Right forelimb (tissue), 1 donor: ENCODE measurements at places on chromosomes 4 and X.

GRCh38 chr4:74682567-74683359 lies 111.6 kb downstream of the BTC start:
- DNase-seq: no peak

GRCh38 chr4:144687466-144687865 lies 41.5 kb downstream of the HHIP start:
- DNase-seq: no peak

GRCh38 chrX:133913658-133914388 lies 71.6 kb downstream of the GPC3 start:
- no peak for DNase-seq

GRCh38 chr4:154953691-154954090 lies 172.6 kb downstream of the RBM46 start:
- no peak for DNase-seq

DNA sequence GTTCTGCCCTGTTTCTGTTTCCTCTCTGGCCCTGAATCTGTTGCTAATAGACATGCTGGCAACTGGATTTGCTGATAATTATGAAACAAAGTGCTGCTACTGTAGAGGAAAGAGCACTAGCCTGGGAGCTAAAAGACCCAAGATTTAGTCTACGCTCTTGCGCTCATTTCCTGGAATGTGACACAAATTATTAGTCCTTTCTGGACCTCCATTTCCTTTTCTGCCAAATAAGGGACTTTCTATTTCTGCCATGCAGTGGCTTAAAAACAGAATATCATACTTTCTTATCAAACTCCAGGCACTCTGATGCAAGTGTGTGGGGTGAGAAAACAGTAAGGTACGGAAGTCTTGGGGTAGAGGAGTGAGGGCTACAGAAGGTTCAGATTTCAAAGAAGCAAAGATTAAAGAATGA lies 48.3 kb upstream of the GPR174 start:
- no peak for DNase-seq

DNA sequence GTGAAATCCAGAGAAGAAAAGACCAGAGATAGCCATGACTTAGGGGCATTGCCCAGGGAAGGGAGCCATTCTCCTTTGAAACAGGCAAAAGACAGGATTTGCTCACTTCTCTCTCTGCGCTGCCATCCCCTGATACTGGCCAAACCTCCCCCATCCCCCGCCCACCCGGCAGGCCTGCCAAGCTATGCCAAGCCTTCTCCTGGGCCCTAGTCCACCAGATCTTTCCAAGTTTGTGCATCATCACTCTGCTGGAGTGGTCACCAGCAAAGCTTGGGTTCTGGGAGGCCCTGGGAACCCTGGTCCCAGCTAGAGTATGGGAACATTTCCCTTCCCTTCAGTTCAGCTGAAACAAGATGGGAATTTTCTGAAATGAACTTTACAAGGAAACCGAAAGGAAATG lies 18.4 kb downstream of the EFNB1 start:
- DNase-seq: no peak

GRCh38 chr4:166169111-166169510 lies 296.1 kb downstream of the TLL1 start:
- DNase-seq: no peak

GRCh38 chr4:26670903-26671537 lies 87.1 kb downstream of the TBC1D19 start:
- no peak for DNase-seq

- no peak for DNase-seq
These were observed 36.5 kb downstream of the ACOX3 start for GRCh38 chr4:8403976-8404375.

- no peak for DNase-seq
These were observed 122.4 kb upstream of the ACSL4 start for GRCh38 chrX:109855501-109855900.

- no peak for DNase-seq
These were observed 596.4 kb downstream of the PCDH18 start for GRCh38 chr4:136935871-136936270.

- DNase-seq: no peak
These were observed 40.0 kb upstream of the ARSJ start for GRCh38 chr4:114019276-114019968.

DNA sequence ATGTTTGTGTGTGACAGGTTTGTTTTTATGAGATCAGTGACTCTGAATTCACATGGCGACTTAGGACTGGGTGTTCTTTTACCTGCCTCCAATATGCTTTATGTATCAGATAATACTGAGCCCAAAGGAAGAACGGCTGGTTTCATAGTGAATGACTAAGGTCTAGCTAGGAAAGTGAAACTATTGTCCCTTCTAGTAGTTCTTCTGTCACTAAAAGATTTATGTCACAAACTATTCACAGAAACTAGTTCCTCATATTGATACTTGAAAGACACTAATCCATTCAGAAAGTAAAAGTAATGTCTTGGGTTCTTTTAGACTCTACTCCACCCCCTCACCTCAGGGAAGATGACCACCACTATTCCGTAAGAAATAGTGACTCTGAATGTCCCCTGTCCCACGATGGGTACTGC lies 81.7 kb downstream of the EGF start:
- no peak for DNase-seq

DNA sequence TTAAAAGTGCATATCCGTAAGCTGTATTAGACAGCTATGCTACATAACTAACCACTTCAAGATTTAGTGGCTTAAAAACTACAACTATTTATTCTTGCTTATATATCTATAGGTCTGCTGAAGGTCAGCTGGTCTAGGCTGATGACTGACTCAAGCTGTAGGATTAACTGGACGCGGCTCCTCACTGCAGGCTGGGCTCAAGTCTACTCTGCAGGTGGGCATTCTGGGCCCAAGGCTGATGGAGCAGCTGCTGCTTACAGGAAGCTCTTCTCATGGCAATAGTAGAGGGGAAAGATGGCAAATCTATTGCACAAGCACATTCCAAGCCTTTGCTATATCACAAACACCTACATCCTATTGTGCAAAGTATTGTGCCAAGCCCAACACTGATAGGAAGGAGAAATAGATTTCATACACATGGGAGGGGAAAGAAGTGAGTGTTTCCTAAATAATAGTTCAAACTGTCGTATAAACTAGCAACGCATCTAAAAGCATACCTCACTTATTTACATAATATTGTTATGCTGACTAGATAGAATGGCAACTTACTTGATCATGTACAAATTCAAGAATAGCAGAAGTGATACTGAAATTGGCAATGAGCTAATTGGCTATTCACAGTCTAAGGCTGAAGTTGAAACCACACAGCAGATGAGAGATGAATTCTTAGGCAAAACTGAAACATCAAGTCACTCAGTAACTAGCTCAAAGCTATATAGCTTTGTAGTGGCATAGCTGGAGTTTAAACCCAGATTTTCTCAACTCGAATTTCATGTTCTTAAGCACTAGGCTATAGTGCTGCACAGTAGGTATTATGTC lies 263.8 kb downstream of the NKX6-1 start:
- DNase-seq: no peak

- peak; percentile 63 for DNase-seq
These were observed 104.7 kb downstream of the MAML3 start for GRCh38 chr4:140049024-140049848.

DNA sequence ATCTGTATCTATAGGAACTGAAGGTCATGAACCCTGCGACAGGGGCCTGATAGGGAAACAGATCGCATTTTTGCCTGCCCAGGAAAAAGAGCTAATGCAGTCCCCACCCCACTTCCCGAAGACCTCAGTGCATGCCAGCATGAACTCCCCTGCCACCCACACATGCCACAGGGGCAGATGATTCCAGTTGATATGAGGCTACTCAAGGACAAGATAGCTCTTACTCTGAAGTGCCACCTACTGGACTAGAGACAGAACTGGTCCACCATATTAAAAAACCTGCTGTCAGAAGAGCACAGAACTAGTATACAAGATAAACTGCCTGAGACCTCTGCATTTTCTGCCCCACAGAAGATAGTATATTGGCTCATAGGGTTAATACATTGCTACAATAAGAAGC lies 68.0 kb downstream of the YIPF7 start:
- no peak for DNase-seq

GRCh38 chrX:131894995-131895394 lies 128.1 kb upstream of the STK26 start:
- no peak for DNase-seq

DNA sequence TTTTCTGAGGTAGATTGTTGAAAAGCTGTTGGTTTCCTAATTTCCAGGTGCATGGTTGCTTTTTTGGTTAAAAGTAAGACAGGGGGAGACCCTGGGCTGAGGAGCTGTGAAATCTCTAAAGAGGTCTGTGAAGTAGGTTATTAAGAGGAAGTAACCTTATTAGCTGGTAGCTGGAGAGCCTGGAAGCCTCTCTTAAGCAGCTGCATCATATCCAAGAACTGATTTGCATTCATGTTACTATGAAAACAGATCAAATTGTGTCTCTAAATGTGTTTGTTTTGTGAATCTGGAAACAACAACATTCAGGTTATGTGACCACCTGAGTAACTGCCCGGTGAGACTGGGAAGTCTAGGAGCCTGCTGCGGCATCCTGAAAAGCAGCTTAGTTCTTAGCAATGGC lies 54.1 kb downstream of the ARHGAP10 start:
- DNase-seq: no peak

- DNase-seq: no peak
These were observed 90.2 kb upstream of the DCLK2 start for GRCh38 chr4:149988087-149988410.

GRCh38 chr4:125486351-125486750 lies 171.6 kb downstream of the FAT4 start:
- DNase-seq: no peak

DNA sequence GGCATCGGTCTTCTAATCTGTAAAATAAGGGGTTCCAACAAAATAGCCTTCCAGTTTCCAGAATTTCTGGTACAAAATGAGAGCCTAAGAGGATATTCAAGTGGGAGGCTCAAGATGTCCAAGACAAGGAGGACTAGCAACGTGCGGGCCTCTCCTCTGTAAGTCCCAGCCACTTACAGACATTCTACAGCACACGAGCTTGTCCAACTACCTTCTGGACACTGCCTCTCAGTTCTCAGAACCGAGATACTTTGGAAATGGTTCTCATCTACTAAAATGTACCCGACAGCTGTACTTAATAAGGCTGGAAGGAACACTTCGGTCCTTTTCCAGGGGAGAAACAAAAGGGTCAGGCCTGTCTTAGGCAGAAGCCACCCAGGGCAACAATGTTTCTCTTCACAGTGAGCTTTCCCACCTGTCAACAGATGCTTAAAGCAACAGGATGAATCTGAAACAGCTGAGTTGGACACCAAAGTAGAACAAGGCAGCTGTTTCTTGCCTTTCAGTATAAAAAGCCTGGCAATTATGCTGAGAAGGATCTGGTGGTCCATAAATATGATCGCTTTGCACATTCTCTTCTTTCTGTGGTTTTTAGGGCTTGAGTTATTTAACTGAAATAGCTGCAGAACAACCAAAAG lies 127.0 kb downstream of the HS6ST2 start:
- no peak for DNase-seq

DNA sequence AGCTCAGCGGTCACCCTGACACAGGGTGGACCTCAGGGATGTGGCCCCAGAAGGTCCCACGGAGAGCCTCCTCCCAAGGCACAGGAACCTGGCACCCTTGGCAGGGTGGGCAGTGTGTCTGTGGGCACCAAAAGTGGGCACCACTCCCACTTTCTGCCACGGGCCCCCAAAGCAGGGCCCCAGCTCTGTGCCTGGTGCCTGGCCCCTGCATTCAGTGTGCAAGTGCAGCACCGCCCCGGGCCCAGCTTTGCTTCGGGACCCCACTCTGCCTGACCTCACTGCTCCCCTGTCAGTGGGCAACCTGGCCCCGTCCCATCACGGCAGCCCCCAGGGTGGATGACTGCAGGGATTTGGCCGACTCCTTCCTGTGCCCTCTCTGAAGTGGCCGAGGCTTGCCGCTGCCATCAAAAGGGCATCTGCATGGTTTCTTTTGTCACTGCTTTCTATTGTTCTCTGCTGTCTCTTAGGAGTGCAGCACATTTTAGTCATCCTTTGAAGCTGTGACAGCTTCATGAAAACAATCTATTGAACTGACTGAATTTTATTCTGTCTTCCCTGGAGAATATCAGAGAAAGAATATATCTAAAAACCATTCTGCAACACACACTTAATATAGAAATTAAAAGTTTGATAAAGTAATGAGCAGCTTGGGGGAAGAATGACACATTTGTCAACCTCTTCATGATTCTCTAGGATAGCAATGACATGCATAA lies 302.4 kb downstream of the FAM47B start:
- no peak for DNase-seq

DNA sequence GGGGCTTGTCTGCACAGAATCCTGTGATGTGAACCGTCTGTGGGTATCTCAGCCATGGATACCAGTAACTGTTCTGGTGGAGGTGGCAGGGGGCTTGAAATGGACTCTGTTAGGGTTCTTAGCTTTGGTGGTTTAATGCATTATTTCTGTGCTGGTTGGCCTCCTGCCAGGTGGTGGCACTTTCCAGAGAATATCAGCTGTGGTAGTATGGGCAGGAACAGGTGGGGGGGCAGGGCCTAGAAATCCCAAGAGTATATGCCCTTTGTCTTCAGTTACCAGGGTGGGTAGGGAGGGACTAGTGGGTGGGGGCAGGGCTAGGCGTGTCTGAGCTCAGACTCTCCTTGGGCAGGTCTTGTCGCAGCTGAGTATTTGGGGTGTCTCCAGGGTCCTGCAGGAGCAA lies 106.7 kb downstream of the KIT start:
- DNase-seq: no peak

- no peak for DNase-seq
These were observed 22.1 kb upstream of the TRIM60 start for GRCh38 chr4:165009493-165010227.

- DNase-seq: no peak
These were observed 1258.0 kb upstream of the IGFBP7 start for GRCh38 chr4:58368221-58368620.

GRCh38 chr4:183107891-183108459 lies 8.9 kb downstream of the WWC2 start:
- no peak for DNase-seq

- no peak for DNase-seq
These were observed 122.1 kb downstream of the FRAS1 start for GRCh38 chr4:78179196-78179595.

DNA sequence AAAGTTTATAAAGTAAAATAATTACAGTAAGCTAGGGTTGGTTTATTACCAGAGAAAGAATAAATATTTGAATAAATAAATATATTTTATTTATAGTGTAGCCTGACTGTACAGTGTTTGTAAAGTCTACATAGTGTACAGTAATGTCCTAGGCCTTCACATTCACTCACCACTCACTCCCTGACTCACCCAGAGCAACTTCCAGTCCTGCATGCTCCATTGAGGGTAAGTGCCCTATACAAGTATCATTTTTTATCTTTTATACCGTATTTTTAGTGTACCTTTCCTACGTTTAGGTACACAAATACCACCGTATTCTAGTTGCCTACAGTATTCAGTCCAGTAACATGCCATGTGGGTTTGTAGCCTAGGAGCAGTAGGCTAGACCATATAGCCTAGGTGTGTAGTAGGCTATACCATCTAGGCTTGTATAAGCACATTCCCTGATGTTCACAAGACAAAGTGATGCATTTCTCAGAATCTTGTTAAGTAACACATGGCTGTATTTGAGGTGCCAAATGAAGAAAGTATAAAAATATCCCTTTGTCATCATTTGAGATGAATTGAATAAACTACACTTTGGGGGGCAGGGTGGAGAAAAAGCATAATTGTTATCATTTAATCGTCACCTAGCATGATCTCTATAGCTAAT lies 14.7 kb upstream of the KLHL8 start:
- no peak for DNase-seq
